ENCODE measurements at places on chromosomes 5 and 9.

GRCh38 chr9:131546336-131547084 lies 1.2 kb downstream of the PRRT1B start:
- no peak for DNase-seq

DNA sequence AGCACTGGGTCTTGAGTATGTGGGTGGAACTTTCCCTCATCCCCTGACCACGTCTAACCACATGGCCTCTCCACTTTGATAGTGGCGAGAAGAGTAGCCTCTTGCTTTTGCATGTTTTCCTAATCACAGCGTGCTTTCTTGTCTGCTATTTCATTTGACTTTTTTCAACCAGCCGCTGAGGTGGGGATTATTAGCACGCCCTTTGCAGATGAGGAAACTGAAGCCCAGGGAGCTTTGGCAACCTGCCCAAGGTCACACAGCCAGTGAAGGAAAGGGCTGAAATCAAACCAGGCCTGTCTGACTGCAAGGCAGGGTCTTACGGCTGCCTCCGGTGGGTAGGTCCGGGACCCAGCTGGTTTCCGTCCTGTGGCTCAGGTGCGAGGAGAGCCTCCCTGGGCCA lies 106.5 kb upstream of the MSX2 start:
- no peak for DNase-seq

- DNase-seq: no peak
Measured at GRCh38 chr5:16866795-16867576, 69.1 kb downstream of the MYO10 start.

GRCh38 chr5:15007646-15008045 lies 136.1 kb upstream of the ANKH start:
- no peak for DNase-seq

GRCh38 chr5:132283423-132284043 lies 10.7 kb upstream of the SLC22A4 start:
- no peak for DNase-seq

DNA sequence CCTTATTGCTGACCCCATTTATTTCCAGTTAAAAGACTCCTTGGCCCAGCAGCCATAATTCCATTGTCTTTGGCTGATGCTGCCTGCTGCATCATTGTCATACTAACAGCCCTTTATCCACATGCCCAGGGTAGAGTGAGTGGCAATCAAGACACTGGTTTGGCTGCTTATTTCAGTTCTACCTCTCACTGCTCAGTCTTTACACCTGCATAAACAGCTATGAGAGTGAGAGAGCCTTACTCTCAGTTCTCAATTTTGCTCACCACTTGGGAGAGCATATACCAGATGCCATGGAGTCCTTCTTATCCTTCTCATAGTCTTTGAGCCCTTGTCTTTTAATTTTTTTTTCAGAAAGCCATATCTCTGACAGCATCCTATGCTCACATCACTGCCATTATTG lies 596.9 kb upstream of the CYLC2 start:
- DNase-seq: no peak

- no peak for DNase-seq
Measured at GRCh38 chr5:100520348-100520747, 14.8 kb upstream of the FAM174A start.

DNA sequence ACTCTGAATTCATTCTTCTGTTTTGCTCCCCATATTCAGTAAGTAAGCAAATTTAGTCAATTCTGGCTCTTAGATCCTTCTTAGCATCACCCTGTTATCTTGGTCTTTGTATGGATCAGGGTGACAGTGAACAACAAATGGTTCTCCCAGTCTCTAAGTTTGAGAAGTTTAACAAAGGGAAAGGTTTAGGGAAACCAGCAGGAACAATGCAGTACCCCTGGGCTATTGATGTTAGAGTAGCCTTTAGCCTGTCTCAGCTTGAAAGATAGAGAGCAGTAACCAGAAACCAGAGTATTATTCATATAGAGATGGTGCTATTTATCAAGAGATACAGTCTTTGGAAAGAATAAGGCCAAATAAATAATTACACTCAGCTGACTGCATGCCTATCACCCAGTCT lies 241.8 kb downstream of the CDH12 start:
- DNase-seq: no peak

DNA sequence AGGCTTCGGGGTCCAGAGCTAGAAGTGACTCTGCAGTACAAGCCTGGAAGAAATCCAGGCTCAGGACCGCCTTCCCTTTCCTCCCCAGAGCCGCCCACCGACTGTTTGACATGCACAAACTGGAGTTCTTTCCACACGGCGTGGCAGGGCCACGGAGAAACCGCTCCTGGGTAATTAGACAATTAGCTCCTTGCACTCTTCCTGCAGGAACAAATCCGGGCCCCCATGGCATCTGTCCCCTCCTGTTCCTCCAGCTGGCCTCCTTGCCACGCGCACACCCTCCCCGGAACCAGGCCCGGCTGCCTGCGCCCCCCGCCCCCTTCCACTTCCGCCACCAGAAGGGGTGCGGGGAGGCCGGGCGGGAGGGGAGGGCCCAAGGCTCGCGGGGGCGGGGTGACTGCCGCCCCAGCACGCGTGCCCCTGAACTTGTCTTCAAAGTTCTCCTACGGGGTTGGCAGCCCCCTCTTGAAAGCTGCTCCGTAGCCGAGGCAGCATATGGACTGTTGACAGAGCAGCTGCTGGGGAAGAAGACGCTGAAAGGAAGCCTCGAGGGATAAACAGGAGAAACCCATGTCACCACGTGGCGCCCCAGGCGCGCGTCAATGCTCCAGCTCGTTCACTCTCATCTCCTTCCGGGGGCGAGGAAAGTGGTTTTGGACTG lies 74.3 kb downstream of the SEC61B start:
- DNase-seq: no peak

- no peak for DNase-seq
Measured at GRCh38 chr5:151696470-151697061, 9.9 kb upstream of the SPARC start.

DNA sequence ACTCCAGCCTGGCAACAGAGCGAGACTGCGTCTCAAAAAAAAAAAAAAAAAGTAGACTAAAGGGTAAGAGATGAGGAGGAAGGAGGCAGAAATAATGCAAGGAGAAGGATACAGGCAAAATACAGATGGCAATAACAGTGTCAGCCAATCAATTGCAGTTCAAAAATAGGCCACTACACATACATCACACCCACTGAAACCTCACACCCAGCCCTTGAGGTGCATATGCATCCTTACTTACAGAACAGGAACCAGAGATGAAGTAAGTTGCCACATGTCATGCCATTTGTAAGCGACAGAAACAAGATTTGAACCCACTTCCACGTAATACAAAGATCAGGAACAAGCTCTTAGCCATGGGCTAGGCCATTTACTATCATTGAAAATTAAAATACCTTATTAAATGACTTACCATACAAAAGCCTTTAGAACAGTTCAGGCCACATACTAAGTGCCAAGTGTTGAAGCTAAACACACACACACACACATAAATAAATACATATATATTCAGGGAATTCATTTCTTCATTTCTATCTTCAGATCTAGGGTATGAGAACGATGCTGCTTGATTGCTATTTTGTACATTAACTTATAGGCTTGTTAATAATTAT lies 98.4 kb downstream of the FNBP1 start:
- DNase-seq: no peak

GRCh38 chr9:111599092-111599954 lies at the start of gene PTGR1:
Gene PTGR1, minus strand, starts transcription at chr9:111599647. Its CDS starts 2,225 bp downstream, at chr9:111597422.
- no peak for DNase-seq

- no peak for DNase-seq
Measured at GRCh38 chr9:19381656-19382055, 1.6 kb upstream of the RPS6 start.

DNA sequence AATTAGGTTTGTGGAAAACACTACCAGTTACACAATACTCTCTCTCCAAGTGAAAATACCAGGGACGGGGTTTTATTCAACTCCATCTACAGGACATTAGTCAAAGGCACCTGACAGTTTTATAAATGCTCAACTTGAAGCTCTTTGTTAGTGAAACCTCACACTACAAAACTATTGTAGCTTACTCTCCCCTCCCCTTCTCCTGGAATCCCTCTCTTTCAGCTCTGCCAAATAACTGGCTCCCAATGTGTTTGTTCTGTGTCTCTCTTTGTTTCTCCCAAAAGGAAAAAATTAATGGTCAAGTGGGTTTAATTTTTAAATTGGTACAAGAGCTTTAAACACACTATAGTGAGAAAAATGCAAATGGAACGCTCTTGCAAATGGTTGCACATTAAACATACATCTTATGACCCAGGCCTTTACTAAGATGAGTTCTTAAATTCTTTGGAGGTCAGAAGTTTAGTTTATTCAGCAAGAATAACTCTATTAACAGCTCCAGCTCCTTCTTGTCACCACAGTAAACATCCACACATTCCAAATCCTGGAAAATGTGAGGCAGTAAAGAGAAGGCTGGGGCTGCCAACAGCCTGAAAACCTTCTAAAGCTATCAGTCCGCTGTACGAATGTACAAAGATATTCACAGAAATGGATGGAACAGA lies 48.4 kb downstream of the ZNF608 start:
- no peak for DNase-seq

DNA sequence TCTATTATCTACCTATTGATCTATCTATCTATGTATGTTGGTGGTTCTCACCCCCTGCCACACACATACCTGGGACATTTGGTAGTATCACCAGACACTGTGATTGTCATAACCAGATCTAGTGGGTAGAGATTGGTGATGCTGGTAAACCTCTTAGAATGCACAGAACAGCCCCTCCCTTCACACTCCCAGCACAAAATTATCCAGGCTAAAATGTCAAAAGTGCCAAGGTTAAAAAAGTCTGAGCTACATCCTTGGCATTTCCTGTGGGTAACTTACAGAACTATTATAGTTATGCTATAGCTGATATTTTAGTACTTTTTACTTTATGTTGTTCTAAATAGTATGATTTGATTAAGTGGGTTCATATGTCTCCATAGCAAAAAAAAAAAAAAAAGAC lies 151.0 kb downstream of the FER start:
- DNase-seq: no peak

DNA sequence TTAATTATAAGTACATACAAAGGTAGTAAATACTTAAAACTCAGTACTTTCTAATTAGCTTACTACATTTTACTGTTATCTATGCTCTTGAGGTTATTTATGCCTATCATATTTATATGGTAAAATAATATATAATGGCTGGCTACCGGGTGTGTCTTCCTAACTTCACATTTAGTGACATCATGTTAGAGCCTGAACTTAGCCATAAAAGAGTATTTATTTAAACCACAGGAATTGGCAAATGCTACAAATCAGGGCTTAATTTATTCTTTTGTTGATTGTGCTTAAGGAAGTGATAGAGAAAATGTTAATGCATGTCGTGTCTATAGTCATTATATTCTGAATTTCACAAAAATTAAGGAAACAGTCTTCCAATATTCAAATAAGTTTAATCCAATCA lies 73.1 kb downstream of the NDUFAF2 start:
- DNase-seq: no peak

DNA sequence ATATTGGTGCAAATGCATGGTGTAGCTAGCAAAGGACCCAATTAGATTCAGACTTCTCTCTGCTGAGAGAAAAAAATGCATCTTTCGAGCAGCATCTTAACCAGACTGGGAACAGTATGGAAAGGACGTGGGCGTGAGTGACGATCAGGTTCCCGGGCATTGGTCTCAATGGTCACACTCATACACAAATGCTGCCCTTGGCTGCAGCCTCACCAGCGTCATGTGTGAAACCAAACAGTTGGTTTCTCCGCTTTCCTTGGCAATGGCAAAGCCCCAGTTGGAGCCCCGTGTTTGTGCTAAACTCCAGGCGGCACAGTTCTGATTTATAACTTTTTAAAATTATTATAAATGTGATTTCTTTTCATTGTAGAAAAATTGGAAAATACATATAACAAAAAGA lies 237.8 kb downstream of the SEC61B start:
- DNase-seq: no peak

DNA sequence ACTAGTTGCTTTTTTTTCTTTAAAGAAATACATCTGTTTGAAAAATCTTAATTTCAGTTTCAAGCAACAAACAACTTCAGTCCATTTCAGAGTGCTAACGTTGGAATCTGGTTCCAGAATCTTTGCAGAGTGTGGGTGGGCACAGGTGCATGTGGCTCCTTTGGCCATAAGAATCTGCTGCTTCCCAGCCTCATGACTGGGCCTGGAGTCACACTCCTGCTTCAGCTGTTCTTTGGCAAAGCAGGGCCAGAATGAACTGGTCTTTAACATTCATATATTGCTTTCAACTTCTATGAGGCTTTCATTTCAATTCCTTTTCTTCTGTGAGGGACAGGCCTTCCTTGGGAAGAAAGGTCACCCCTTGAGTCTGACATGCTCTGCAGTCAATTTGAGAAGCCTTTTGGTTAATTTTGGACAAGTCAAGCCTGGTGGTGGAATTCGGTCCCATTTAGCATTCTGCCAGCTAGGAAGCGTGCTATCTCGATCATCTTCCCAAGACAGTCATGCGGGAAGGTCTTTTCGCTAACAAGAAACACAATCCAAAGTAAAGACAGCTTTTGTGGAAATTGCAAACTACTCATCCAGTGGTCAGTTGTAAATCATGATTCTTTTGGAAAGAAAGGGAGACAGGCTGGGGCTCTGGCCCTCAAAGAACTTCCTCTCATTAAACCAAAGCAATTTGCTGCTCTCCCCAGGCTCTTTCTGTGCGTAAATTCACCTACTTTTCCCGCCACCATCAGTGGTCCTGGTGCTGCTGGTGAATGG lies 55.2 kb downstream of the SLC1A3 start:
- DNase-seq: no peak

DNA sequence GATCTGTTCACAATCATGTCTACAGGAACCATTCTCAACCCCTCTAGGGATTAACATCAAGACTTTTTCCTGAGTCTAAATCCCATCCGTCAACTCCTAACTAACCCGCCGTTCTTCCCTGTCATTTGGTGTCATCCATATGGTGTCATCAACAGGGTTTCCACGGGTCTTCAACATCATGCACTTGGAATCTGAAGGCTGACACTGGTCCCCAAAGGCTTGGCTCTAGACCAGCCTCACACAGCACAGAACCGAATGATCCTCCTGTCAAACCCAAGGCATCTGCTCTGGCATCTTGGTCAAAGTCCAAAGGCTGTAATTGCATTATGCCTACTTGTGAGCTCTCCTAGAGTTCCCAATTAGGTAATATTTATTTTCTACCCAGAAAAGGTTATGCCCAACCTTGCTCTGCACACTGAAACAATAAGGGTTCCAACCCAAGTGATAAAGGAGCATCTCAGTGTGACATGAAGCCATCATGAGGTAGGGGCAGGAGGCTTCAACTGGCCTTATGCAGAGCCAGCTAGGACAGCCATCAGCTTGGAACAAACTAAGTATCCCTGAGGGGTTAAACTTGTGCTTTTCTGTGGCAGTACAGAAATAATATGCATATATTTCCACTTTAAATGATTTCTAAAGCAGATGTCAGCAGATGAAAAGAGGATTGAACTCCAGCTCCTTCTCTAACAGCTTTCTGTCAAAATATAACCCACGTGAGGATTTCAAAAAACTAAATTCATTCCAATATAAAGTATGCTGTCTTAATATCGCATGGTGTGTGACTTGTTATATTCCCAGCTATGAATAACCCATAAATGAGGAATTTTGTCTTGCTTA lies 13.9 kb downstream of the ENC1 start:
- DNase-seq: no peak

GRCh38 chr5:35188031-35188457 lies 42.2 kb downstream of the PRLR start:
- no peak for DNase-seq

GRCh38 chr9:110919609-110920008 lies 118.7 kb downstream of the LPAR1 start:
- DNase-seq: no peak

- no peak for DNase-seq
Measured at GRCh38 chr5:167889276-167889675, 402.2 kb upstream of the WWC1 start.

- no peak for DNase-seq
Measured at GRCh38 chr5:9622971-9623421, 7.2 kb downstream of the TAS2R1 start.
